Midbrain (tissue), 1 donor: ENCODE measurements at places on chromosomes 2 and 18.

- DNase-seq, result no peak
These were observed 1480.0 kb downstream of the LRP1B start for GRCh38 chr2:140650825-140651224.

GRCh38 chr2:68565858-68566257, 77.5 kb upstream of the PROKR1 start:
- no peak for DNase-seq

DNA sequence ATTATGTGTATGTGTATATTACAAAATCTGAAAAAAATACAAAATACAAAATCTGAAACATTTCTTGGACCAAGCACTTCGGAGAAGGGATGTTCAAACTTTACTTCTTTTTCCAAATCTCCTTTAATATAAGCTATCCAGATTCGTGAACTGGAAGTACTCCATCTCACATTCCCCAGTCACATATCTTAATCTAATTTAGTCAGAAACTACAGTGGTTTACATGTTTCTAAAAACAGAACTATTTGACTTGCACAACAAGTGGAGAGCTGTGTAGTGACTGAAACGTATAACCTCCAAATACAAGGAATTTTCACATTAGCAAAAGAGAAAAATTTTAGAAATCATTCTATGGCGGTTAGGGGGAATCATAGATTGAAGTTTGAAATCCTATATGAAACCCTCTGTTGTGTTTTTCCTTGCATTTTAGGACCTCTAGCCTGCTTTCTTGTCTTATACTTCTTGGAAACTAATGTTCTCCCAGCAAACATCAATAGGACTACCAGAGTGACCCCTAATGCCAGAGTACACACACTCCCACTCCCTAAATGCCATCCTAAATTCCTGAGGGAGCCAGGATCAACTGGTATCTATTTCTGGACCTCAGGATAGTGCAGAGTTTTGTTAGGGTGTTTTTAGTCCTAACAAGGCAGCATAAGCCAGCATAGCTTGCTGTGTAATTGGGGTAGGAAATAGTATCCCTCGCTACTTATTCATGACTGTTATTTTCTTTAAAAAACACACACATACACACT, 30.2 kb upstream of the ROCK1 start:
- no peak for DNase-seq

- no peak for DNase-seq
These were observed 21.0 kb downstream of the PAX8 start for GRCh38 chr2:113257516-113258264.

GRCh38 chr2:60717691-60718090, 38.4 kb upstream of the PAPOLG start:
- peak; percentile 17 for DNase-seq

DNA sequence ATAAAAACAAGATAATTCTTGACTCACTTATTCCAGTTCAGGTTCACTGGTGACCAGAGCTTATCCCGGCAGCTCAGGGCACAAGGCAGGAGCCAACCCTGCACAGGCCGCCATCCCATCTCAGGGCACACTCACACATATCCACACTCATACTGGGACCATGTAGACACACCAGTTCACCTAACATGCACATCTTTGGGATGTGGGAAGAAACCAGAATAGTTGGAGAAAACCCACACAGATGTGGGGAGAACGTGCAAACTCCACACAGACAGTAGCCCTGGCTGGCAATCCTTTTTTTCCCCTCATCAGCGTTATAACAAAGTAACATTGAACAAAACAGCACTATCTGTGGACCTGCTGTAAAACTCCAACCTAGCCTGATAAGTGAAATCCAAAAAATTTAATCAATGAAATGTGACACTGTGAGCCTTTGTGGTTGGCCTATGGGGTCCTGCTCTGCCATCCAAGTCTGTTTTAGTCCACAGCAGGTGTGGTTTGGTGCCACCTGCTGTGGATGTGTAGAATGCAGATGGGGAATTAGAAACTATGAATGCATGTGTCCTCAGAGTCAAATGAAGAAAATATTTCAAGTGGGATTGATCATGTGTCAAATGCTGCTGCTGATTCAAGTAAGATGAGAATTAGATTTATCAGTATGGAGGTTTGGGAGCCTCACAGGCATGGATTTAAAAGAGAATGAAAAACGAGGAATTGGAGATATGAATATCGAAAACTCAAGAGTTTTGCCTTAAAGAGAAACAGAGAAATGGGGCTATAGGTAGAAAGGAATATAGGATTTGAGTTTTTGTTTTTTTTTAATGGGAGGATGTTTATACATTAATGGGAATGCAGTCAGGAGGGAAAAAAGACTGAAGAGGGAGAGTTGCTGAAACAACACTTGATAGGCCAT, 47.0 kb downstream of the UGP2 start:
- DNase-seq, result peak; percentile 60

GRCh38 chr2:201842131-201842860, 36.0 kb downstream of the CDK15 start:
- no peak for DNase-seq

- no peak for DNase-seq
These were observed 44.9 kb upstream of the LONRF2 start for GRCh38 chr2:100367163-100367562.
